ENCODE measurements at places on chromosomes 2 and 18. TPM values are rescaled to one million over a fixed set of nuclear protein-coding genes. Genes with fewer than 3 reads are reported as not detected.

The COLEC11 gene
- total RNA-seq, result 22.5 TPM

The SOX11 gene
- total RNA-seq, result not detected

The ZSWIM2 gene
- total RNA-seq, result not detected

The SLC9A2 gene
- not detected for total RNA-seq

The SNRNP27 gene
- 57.4 TPM for total RNA-seq

The ROCK2 gene
- total RNA-seq, result 85.8 TPM

The IL1B gene
- 6.2 TPM for total RNA-seq

The ASPRV1 gene
- total RNA-seq, result 1.8 TPM

The DCDC2C gene
- 13.1 TPM for total RNA-seq

The PTH2R gene
- total RNA-seq, result not detected

The GALNT13 gene
- total RNA-seq, result 2.5 TPM

The TMEM247 gene
- not detected for total RNA-seq

The DUSP2 gene
- 22.2 TPM for total RNA-seq

The TBR1 gene
- total RNA-seq, result not detected

The C2orf66 gene
- total RNA-seq, result not detected
